ENCODE measurements at places on chromosomes 11 and 22.

- DNase-seq, result no peak
These were observed 548.7 kb upstream of the CADM1 start for GRCh38 chr11:116052603-116053547.

DNA sequence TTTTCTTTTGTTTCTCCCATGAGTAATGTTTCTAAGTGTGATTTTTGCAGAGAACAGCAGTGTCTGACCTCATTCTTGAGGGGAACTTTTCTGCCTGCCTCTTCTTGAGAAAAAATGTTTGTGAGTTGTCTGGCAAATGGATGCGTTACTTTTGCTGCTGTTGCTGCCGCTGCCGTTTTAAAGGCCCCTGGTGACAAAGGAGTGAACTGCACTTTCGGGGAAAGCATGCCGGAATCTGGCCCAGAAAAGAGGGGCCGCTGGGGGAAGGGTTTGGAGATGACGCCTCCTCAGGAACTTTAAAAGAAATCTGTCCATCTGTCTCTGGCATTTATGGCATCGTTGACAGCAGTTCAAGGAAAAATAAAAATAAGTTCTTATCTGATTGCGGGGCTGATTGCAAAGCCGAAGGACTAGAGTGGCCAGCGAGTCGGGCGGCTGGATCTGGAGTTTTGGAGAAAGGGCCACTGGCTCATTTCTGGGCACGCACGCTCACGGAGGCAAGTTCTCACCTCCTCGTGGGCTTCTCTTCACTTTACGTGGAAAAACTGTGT is 16.5 kb downstream of the ZBTB16 start:
- peak; percentile 28 for DNase-seq

- no peak for DNase-seq
These were observed 38.3 kb upstream of the TFIP11 start for GRCh38 chr22:26550498-26551033.

- no peak for DNase-seq
These were observed 979 bp downstream of the ZBED5 start for GRCh38 chr11:10856689-10857458.

GRCh38 chr11:130786586-130786985 is 129.7 kb downstream of the SNX19 start:
- DNase-seq, result no peak

DNA sequence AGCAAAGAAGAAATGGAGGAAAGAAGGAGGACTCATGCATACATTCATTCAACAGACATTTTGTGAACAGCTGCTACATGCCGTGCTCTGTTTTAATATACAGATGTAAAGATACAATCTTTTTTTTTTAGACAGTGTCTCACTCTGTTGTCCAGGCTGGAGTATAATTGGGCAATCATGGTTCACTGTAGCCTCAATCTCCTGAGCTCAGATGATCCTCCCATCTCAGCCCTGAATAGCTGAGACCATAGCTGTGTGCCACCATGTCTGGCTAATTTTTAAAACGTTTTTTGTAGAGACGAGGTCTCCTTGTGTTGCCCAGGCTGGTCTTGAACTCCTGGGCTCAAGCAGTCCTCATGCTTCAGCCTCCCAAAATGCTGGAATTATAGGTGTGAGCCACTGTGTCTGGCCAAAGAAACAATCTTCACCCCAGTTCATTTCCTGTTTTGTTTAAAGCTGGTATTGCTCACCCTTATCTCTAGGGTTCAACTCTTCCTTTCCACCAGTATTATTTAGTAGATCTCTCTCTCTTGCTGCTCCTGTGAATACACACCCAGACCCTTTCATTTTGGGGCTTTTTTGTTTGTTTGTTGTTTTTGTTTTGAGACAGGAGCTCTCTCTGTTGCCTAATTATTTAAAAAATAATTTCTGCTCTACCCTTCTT is 69.8 kb downstream of the RNF169 start:
- no peak for DNase-seq

GRCh38 chr22:45202333-45203149 is 38.2 kb downstream of the KIAA0930 start:
- no peak for DNase-seq

DNA sequence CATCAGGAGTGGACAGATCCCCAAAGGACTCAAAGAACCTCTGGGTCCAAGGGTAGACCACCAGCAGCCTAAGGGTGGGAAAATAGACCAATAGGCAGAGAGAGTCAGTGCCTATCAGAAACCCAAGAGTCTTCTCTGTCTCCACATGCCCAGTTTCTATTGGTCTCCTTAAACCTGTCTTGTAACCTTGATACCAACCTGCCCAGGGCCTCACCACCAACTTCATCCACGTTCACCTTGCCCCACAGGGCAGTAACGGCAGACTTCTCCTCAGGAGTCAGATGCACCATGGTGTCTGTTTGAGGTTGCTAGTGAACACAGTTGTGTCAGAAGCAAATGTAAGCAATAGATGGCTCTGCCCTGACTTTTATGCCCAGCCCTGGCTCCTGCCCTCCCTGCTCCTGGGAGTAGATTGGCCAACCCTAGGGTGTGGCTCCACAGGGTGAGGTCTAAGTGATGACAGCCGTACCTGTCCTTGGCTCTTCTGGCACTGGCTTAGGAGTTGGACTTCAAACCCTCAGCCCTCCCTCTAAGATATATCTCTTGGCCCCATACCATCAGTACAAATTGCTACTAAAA is at the start of gene HBB:
Gene HBB, minus strand, starts transcription at position 340 of the 579 bp plus-strand sequence. Its CDS starts 50 bp downstream, at position 290.
- no peak for DNase-seq

DNA sequence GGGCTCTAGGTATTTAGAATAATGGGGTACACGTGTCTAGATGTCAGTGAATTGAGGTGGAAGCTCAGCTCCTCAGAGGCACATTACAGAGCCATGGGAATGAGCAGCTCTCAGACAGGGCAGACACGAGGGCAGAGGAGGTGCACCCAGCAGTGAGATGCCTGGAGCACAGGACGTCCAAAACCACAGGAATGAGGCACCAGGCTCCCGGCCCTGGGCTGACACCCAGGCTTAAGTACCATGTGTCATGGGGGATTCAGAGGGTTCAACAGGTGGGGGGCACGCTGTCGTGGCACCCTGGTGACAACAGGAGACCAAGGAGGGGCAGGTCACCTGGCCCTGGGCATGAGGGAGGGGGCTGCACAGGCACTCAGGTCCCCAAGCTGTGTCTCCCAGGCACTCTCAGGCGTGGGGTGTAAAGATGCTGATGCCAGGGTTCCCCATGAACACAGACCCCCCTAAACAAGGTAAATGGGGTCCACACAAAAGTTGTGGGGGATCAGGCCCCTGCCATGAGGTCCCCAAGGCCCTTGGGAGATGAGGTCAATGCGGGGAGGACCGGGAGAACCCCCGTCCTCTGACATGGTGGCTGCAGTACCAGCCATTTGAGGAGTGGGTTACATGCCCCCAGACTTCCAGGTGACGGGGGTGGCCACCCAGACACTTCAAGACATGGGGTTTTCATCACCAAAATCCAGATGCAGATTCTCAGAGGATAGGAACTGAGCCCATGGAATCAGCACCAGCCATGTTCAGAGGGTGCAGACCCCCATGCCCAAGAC is 5.6 kb upstream of the SYT8 start:
- no peak for DNase-seq

GRCh38 chr11:68959465-68960293 is 21.1 kb downstream of the MRGPRD start:
- DNase-seq, result no peak

GRCh38 chr11:100163471-100163870 is 523.6 kb upstream of the ARHGAP42 start:
- no peak for DNase-seq

DNA sequence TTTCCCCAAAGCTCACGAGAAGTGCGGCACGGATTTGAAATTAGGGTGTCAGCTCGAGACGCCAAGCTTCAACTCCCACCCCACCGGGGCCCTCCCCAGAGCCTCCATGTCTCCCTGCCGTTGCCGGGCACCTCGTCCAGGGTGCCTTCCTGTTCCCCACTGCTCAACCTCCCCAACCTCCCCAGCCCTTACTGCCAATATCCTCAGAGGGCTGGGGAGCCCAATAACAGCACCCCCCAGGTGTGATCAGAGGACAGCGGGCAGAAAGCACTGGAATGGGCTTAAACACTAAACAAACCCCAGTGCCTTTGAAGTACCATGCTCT is 1336.4 kb downstream of the TBC1D22A start:
- DNase-seq, result no peak

GRCh38 chr11:64333556-64333955 is 6.4 kb upstream of the CCDC88B start:
- no peak for DNase-seq

GRCh38 chr22:18031695-18032454 is 7.5 kb upstream of the MICAL3 start:
- no peak for DNase-seq

DNA sequence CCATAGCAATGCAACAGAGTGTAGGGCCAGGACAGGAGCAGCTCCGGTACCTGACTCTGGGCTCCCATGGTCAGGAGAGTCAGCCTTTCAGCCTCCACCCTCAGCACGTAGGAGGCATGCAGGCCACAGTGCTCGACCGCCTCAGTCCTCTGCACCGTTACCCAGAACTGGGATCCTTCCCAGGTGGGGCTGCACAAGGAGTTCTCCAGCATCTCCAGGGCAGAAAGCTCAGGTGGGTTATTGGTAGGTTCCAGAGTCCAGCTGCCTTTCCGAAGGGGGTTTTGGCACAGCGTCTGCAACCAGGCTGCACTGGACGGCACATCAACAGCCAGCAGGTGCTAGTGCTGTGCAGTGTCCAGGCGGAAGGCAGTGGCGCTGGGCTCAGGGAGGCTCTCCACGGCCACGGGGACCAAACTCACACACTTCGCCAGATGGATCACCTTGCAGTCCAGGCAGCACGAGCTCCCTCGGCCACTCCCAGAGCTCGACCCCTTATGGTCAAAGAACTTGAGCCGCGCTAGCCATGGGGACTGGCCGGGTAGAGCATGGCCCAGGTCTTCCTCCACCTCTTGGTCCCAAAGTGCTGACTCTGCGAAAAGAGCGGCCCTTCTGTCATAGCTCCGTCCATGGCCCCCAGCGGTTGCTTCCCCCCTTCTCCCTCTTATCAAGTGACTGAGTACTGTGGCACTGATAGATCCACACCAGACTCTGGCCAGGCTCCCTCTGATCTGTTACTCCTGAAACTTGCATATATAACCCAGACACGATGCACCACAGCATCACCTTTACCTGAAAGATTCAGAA is 6.9 kb upstream of the PHOX2A start:
- no peak for DNase-seq

DNA sequence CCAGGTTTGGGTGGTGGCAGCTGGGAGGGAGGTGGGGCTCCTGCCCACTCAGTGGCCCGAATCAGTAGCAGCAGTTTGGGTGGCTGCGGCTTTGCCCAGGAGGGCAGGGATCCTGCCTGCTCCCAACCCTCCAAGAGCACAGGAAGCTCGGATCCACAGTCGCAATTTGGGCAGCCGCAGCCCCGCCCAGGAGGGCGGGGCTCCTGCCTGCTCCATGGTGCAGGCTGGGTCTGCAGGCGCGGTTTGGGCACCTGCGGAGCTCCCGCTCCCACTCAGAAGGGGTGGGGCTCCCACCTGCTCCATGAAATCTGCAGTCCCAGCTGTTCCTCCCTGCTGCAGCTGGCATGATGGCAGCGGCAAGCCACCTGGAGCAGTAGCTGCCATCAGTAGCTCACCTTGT is 38.1 kb upstream of the CALCB start:
- DNase-seq, result no peak

- peak; percentile 50 for DNase-seq
These were observed 5.9 kb upstream of the ATF4 start for GRCh38 chr22:39514373-39514973.

DNA sequence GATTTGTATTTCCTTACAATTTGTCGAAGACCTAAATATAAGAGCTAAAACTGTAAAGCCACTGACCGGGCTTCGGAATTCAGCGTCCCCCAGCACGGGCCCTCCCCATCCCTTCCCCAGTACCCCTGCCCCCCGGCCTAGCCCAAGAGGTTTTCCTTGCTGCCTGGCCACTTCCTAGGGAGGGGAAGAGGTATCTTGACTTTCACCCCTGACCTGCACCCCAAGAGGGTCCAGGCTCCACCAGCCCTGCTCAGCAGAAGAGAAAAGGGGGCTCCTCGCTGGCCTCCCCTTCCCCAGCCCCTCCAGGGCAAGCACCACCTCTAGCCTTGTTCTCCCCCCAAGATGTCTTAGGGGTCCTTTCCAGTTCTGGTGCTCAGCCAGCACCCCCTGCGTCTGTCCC is 26.1 kb upstream of the CARS1 start:
- DNase-seq, result no peak

- DNase-seq, result no peak
These were observed 15.8 kb downstream of the ACAT1 start for GRCh38 chr11:108137212-108137611.

- DNase-seq, result no peak
These were observed 62.1 kb downstream of the PDHX start for GRCh38 chr11:34978236-34979191.

GRCh38 chr11:13343931-13344717 is 66.5 kb downstream of the BMAL1 start:
- DNase-seq, result peak; percentile 67

- DNase-seq, result no peak
These were observed 137.3 kb upstream of the TENM4 start for GRCh38 chr11:79578116-79578515.

GRCh38 chr11:96185220-96185768 is 157.7 kb downstream of the MAML2 start:
- no peak for DNase-seq

DNA sequence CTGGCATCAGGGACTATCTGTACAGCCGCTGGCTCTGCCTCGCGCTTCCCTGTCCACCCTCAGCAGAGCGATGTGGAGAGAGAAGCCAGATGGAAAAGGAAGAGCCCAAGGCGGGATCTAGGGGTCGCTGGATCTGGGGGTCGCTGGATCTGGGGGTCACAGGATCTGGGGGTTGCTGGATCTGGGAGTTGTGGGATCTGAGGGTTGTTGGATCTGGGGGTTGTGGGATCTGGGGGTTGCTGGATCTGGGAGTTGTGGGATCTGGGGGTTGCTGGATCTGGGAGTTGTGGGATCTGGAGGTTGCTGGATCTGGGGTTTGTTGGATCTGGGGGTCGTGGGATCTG is 2.0 kb upstream of the MS4A10 start:
- DNase-seq, result no peak

- no peak for DNase-seq
These were observed 164.0 kb upstream of the SYT13 start for GRCh38 chr11:45450189-45450588.

DNA sequence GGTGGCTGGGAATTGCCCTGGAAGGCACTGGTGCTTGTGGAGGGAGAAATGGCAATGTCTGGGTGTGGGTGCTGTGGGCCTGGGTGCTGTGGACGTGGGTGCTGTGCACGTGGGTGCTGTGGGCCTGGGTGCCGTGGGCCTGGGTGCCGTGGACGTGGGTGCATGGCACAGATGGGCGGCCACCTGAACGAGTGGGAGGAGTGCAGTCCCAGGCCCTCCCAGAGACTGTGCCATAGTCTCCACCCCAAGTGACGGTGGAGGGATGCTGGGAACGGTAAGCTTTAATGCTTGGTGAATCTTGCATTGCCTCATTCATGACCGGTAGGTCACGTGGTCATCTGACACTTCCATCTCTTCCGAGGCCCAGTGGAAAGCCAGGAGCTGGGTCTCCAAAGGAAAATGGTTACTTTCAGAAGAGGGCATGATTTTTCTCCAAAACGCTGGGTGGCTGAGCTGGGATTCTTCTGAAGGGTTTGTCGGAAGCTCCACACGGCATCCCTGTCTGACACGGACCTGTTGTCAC is 28.8 kb upstream of the BRSK2 start:
- DNase-seq, result no peak

Data from activated T-cell treated with anti-CD3 and anti-CD28 coated beads, Interleukin-2, amount 50 U/mL, for 4 hours (primary cell).